ENCODE measurements at places on chromosomes 13 and 19.

GRCh38 chr13:102177431-102177830 lies 224.4 kb downstream of the FGF14 start:
- no peak for DNase-seq

DNA sequence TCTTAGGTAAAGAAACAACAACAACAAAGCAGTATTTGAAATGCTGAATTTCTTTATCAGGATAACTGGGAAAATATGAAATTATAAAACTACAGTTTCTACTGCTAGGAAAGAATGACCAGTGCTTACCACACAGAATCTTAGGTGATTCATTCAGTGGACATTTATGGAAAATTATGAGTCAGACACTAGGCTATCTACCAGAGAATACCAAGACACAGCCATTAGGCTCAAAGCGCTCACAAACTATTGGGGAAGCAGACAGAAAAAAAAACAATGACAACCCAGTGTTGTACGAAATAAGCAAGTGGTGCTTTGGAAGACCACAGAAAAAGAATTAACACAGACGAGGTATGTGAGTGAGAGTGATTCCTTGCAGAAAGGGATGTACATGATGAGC lies 1019.5 kb downstream of the PCDH9 start:
- DNase-seq = no peak

DNA sequence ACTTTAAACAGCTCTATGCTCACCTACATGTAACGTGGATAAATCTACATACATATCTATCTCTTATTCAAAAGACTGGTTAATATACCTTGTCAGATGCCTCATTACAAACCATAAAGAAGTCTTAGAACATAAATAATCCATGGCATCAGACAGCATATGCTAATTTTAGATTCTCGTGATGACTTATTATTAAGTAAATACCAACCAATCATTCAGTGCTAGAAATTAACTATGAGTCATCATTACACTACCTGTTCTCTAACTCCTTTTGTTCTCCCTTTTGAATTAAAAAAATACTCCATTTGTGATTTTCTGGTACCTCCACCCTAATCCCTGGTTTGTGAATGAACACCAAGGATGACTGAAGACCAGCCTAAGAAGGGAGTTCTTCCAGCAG lies 754.3 kb upstream of the ARGLU1 start:
- no peak for DNase-seq

- DNase-seq = no peak
These were observed 37.0 kb upstream of the FARP1 start for GRCh38 chr13:98105929-98106336.

- no peak for DNase-seq
These were observed 312.8 kb upstream of the PCDH20 start for GRCh38 chr13:61728471-61728870.

DNA sequence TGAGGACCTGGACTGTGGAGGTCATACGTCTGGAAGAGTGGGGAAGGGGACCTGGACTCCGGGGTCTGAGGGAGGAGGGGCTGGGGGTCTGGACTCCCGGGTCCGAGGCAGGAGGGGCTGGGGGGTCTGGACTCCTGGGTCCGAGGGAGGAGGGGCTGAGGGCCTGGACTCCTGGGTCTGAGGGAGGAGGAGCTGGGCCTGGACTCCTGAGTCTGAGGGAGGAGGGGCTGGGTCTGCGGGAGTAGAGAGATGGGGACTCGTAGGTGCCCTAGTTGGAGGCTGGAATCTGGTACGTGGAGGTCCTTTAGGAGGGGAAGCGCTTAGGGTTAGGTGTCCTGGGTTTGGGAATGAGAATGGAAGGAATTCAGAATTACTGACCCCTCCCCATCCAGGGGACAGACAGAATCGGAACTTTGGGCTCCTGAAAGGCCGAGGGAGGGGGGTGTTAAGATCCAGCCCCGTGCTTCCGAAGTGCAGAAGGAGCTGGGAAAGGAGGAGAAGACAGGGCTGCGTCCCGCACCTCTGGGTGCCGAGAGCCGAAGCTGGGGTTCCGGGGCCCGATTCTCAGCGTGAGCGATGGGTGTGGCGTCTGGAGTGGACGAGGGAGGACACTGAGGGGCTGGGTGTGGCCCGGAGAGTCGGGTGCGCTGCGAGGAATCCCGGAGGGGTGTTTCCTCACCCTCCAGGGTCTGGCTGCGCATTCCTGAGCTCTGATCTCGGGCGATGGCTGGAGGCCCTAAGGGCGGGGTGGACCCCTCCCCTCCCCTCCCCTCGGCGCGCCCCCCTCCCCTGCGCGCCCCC lies 608 bp downstream of the MYADM start:
- DNase-seq = no peak

DNA sequence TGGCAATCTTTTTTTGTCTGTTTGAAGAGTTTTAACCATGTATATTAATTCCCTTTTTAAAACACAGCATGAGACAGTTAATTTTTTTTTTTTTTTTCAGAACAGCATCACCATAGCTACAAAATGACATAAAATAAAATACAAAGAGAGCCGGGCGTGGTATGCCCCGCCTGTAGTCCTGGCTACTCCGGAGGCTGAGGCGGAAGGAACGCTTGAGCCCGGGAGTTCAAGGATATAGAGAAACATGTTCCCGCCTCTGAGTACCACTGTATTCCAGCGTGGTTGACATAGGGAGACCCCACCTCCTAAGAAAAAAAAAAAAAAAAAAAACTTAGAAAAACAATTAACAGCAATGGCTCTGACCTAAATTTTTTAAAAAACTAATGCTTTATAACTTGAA lies 10.0 kb upstream of the INSR start:
- no peak for DNase-seq

- DNase-seq = no peak
These were observed 72.9 kb downstream of the ARHGEF7 start for GRCh38 chr13:111187960-111188541.

DNA sequence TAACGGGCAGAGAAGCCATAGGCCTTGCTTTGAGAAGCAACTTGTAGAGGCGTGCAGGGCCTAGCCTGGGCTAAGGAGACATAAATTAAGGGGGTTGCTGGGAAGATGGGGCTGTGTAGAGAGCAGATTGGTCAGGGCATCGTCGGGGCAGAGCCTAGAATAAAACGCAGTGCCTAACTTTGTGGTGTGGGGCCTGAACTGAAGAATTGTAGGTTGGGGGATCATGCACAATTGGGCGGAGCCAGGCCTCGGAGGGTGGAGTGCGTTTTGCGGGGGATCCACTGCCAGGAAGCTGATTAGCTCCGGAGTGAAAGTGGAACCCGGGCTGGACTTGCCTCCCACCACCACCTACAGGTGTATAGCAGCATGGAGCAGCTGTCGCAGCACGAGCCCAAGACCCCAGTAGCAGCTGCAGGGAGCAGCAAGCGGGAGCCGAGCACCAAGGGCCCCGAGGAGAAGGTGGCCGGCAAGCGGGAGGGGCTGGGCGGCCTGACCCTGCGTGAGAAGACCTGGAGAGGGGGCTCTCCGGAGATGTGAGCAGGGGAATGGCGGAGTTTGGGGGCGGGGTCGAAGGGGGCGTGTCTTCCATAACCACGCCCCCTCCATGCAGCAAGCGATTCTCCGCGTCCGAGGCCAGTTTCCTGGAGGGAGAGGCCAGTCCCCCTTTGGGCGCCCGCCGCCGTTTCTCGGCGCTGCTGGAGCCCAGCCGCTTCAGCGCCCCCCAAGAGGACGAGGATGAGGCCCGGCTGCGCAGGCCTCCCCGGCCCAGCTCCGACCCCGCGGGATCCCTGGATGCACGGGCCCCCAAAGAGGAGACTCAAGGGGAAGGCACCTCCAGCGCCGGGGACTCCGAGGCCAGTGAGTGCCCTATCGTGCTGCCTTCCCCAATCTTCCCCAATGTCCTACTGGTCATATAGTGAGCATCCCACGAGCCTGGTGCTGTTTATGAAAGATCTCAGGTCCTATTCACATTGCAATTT lies 13.8 kb downstream of the DNASE2 start:
- peak; percentile 61 for DNase-seq

GRCh38 chr13:39501702-39502324 lies 101.2 kb downstream of the LHFPL6 start:
- DNase-seq = no peak

- no peak for DNase-seq
These were observed 1370.7 kb upstream of the ATXN8OS start for GRCh38 chr13:68736961-68737360.

GRCh38 chr13:32370805-32371204 lies 55.5 kb downstream of the BRCA2 start:
- no peak for DNase-seq

GRCh38 chr19:8489561-8490394 lies 12.7 kb downstream of the PRAM1 start:
- DNase-seq = no peak

DNA sequence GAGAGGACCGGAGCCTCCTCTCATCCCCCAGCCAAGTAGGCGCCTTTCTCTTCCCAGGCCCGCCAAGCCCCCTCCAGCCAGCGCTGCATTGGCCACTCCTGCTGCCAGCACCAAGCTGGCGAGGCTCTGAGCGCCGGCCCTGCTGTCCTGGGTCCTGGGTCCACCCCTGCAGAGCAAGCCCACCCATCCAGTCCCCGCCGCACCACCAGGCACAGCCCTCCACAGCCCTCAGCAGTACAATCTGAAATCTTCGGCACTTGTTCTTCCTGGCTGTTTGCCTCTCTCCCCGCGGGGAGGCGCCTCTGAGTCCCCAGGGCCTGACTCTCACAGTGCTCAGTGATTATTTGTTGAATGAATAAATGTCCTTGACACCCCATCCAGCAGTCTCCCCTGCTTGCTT lies 236.4 kb upstream of the SGCG start:
- no peak for DNase-seq

GRCh38 chr13:31090961-31091624 lies 70.6 kb downstream of the HSPH1 start:
- no peak for DNase-seq

- no peak for DNase-seq
These were observed 23.3 kb upstream of the SPART start for GRCh38 chr13:36369268-36370107.

- DNase-seq = no peak
These were observed 13.5 kb upstream of the GPC5 start for GRCh38 chr13:91384896-91385295.

GRCh38 chr13:102462570-102462969 lies 60.7 kb upstream of the FGF14 start:
- DNase-seq = no peak

GRCh38 chr19:20640023-20640422 lies 21.3 kb downstream of the ZNF626 start:
- DNase-seq = no peak

DNA sequence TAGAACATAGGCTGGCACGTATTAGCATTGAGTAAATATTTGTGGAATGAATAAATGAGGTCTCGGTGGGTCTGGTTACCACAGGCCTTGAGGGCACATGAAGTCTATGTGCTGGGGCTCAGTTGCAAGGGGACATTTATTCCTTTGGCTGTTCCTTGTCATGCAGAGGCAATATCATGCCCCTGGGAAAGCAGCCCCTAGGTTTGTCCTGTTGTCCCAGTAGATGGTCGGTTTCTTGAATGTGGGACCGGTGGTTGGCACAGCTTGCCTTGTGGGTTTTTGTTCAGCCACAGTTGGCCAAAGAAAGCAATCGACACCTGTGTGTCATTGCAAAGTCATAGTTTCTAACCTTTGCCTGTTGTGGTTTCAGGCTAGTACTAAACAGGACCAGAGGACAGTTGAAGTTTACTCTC lies 24.7 kb upstream of the GPR183 start:
- DNase-seq = no peak

GRCh38 chr13:21673789-21674489 lies 3.1 kb downstream of the FGF9 start:
- DNase-seq = no peak

- DNase-seq = no peak
These were observed 1.3 kb downstream of the PALM start for GRCh38 chr19:709965-710571.

- no peak for DNase-seq
These were observed 61.1 kb upstream of the LDLR start for GRCh38 chr19:11028146-11028545.

- no peak for DNase-seq
These were observed 8.5 kb downstream of the BLVRB start for GRCh38 chr19:40457048-40457447.

DNA sequence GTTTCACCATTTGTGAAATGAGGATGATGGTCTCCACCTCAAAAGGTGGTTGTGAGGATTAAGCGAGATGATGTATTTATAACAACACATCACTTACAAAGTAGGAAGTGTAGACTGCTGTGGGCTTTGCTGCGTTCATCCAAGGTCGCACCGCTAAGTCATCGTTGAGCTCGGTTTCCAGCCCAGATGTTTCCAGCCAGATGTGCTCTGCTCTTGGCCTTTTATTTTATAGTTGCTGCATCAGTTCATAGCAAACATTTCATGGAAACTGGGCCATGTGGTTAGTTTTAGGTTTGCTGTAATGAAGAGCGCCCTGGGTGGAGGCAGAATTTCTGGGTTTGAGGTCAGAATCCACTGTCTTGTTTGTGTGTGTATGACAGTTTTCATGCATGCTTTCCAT lies 76.5 kb upstream of the RNF113B start:
- no peak for DNase-seq

- no peak for DNase-seq
These were observed 63.8 kb upstream of the LDLR start for GRCh38 chr19:11025445-11025844.

DNA sequence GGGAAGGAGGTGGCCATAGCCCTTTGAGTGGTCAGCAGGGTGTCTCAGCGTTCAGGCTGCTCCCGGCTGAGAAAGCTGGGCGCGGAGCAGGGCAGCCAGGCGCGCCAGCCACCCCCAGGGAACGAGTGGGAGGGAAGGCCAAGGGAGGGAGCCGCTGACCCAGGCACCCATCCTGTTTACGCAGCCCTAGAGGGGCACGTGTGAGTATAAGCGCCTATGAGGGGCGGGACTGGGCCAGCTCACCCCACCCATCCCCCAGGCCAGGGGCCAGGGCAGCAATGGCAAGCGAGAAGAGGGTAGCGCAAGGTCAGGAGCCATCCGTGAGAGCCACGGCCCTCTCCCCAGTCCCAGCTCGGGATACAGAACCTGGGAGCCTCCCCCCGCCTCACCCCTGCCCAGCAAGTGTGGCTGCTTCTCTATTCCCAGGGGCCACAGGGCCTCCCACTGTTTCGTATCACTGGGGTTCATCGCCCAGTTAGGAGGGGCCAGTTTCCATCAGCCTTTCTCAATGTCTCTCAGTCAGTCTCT lies 897 bp upstream of the DMKN start:
- DNase-seq = no peak

- DNase-seq = peak; percentile 17
These were observed 477 bp downstream of the LNX2 start for GRCh38 chr13:27619728-27620376.

Data from activated T-cell treated with anti-CD3 and anti-CD28 coated beads for 24 hours (primary cell).